ENCODE measurements at places on chromosomes 1 and 21.

DNA sequence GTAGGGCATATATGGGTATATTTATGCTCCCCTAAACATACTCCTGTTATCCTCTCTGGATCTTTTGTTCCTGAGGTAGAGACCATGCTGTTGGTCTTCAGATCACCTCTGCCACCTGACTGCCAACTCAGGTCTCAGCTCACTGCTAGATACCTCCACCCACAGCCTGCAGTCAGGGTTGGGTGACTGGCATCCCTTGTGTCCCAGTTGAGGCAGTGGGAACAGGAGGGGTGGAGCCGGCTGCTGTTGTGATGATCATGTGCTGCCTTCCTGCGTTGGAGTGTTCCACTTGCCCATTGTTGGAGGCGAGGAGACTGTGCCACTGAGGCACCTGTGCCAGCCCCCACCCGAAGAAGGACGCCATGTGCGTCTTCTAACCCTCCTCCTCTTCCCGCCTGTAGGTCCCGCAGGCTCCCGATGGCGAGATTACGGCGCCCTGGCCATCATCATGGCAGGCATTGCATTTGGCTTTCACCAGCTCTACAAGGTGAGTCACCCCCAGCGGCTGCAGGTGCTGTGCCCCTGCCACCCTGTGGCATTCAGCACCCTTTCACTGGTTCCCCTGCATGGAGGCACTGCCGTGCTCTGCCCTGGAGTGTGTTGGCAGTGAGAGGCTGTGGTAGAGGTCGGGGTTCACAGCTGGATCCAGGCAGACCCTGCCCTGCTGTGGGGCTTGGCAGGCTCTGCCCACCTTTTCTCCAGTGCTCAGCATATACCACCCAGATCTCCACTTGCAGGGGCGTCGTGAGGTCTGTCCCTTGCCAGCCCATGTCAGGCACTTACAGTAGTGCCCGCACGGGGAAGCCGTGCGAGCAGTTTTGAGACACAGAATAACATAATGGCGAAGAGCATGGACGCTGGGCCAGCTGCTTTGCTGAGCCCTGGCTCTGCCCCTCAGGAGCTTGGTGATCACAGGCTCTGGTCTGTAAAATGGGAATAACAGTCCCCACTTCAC lies 143.5 kb downstream of the PEX14 start:
- no peak for DNase-seq

DNA sequence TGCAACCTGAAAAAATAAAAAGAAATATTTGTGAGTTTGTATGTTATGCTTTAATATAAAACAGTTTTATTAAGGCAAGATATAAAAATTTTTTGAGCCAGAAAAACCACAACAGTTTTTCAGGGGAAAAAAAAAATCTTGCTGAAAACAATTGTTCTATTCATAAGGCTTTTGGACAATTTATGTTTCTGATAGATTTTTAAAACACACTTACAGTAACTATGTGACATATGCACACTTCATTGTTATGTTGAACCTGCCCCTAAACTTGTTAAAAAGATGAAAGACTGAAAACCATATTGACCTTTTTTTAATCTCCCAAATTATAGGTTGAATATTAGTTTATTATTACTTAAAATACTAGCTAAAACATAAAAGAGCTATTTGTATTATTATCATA lies 279.9 kb upstream of the C1orf105 start:
- no peak for DNase-seq

DNA sequence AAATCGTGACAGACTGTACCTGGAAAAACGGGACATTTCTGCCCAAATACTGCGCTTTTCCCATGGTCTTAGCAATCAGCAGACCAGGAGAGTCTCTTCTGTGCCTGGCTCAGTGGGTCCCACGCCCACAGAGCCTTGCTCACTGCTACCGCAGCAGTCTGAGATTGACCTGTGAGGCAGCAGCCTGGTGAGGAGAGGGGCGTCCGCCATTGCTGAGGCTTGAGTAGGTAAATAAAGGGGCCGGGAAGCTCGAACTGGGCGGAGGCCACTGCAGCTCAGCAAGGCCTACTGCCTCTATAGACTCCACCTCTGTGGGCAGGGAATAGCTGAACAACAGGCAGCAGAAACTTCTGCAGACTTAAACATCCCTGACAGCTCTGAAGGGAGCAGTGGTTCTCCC lies 203.1 kb downstream of the DENND1B start:
- no peak for DNase-seq

DNA sequence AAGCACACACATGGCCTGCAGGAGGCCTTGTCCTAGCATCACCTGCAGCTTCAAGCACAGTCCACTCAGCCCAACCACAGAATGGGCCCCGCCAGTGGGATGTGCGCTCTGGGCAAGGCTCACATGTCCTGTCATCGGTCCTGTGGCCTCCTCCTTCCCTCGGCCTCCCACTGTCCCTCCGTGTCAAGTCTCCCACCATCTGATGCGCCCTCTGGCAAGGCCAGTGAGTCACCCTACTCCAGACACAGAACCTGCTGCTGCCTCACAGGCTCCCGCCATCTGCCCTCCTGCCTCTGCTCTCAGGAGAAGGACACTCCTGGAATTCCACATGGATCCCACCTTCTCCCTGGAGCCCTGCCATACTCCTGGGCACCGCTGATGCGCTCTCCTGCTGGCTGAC lies 14.2 kb downstream of the KCNAB2 start:
- no peak for DNase-seq

DNA sequence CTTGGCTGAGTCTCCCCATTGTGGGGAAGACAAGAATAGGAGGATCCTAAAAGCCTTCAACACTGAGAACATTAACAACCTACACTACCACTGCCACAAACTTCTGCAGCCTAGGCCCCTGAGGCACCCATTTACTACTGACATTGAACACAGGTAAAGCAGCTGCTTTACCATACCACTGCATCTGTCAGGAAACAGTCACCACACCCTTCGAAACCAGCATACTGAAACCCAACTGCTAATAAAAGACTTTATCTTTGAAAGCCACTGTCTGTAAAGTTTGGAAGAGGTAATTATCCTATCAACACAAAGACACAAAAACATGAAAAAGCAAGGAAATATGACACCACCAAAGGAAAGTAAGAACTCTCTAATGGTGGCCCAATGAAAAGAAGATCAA lies 7.4 kb downstream of the IFNAR1 start:
- no peak for DNase-seq

DNA sequence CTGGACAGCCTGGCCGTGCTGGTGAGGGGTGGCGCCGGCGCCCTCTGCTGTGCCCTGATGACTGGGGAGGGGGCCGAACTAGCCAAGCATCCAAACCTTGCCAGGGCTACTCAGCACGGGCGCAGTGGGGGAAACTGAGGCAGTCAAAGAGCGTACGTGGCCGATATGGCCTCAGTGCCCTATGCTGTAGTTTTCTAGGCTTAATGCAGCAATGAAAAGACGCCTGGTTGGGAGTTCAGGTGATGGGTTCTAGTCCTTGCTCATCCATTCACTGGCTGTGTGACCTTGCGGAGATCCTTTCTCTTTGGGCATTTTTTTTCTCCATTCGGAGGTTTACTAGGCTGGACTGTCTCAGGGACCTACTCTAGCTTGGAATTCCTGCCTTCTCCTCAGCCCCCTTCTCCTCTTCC lies 822 bp downstream of the MTX1 start:
- DNase-seq = no peak

GRCh38 chr1:107669996-107670395 lies 295.0 kb downstream of the VAV3 start:
- DNase-seq = peak; percentile 14

DNA sequence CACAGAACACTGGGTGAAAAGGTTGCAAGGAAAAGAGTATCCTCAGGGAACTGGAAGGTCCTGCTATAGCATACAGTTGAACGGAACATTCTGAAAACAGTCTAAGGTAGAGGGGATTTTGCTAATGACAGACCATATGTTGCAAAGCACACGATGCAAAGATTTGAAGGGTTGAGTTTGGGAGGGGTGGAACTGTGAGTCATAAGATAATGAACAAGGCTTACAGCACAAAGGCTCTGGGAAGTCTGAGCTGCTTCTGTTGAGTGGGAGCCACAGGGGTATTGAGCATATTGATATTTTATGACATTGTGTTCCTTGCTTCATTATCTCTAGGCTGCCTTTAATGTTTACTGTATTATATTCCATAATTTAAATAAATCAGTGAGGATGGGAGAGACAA lies 104.9 kb downstream of the PLPPR4 start:
- DNase-seq = no peak

GRCh38 chr1:13700521-13701270 lies 708 bp downstream of the PRDM2 start:
- no peak for DNase-seq

DNA sequence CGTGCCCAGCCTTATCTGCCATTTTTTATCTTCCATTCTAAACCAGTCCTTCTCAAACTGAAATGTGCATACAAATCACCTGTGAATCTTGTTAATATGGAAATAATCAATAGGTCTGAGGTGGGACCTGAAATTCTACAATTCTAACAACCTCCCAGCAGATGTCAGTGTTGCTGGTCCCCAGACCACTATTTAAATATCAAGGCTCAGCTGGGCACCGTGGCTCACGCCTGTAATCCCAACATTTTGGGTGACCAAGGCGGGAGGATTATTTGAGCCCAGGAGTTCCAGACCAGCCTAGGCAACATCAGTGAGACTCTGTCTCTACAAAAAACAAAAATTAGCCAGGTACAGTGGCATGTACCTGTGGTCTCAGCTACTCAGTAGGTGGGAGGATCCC lies 4.1 kb downstream of the UQCRHL start:
- DNase-seq = peak; percentile 45

- peak; percentile 5 for DNase-seq
These were observed 305.4 kb upstream of the PTBP2 start for GRCh38 chr1:96416111-96416595.

- no peak for DNase-seq
These were observed 57.1 kb downstream of the TNFSF18 start for GRCh38 chr1:172993640-172994039.

Data from RKO (cell line).